Type B pancreatic cell (in vitro differentiated cells): ENCODE measurements at places on chromosomes 12 and 14.

DNA sequence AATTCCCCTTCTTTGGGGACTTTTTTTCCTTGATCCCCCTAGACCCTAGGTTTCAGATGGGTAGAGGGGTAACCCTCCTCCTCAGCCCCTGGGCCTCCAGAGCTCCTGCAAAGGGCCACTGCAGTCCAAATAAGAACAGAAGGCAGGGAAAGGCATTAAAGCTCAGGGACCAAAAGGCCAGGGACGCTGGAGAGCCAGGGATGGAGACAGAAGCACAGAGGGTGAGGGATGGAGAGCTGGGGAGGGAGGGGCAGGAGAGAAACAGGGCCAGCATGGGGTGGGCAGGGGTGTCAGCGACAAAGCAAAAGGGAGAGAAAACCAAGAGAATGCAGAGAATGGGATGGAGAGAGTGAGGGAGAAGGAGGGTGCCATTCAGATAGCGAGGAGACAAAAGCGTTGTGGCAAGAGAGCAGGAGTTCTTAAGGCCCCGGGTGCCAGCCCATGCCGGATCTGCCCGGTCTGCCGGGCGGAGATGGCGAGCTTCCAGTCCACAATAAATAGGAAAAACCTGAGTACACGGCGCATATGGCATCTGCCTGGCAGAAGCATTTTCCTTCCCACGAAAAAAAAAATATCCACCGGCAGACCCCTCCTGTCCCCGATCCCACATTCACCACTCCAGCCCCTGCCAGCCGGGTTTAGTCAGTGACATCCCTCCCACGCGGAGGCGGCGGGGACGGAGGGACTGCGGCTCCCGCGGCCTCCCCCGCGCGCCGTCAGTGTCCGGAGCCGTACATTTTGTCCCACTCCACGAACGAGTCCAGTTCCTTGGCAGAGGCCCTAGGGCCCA lies 28.6 kb downstream of the FIGNL2 start:
- no peak for DNase-seq

DNA sequence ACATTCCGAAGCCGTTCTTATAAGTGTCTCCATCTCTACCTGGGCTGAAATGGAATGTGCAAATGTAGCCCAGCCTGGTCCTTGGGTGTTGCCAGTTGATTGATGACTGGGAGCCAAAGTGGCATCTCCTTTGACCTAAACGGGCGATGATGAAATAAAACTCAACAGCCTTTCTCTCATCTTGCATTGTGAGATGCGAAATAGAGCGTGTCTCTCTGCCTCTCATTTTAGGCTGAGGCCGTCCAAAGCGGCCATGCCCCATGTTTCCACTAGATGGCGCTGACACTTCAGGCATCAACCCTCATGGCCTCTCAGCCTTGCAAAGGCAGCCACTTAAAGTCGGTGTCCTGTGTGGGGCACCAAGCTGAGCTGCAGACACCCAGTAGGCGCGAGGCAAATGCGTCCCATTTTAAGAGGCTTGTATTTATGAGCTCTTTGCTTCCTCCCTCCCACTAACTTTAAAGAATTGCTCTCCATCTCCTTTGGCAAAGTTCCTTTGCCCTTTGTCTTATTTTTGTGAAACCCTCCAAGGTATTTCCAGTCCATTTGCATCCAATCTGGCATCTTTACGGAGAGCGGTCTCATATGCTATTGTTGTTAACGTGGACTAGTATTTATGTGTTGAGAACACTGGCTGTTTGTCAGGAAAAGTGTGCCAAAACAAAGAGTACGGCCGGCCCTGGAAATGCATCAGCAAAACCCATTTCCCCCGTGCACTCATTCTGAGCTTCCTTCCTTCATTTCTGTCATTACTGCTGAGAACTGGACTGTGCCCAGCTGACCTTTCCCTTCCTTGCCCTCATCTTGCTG lies 25.0 kb downstream of the GPRC5A start:
- peak; percentile 87 for DNase-seq

DNA sequence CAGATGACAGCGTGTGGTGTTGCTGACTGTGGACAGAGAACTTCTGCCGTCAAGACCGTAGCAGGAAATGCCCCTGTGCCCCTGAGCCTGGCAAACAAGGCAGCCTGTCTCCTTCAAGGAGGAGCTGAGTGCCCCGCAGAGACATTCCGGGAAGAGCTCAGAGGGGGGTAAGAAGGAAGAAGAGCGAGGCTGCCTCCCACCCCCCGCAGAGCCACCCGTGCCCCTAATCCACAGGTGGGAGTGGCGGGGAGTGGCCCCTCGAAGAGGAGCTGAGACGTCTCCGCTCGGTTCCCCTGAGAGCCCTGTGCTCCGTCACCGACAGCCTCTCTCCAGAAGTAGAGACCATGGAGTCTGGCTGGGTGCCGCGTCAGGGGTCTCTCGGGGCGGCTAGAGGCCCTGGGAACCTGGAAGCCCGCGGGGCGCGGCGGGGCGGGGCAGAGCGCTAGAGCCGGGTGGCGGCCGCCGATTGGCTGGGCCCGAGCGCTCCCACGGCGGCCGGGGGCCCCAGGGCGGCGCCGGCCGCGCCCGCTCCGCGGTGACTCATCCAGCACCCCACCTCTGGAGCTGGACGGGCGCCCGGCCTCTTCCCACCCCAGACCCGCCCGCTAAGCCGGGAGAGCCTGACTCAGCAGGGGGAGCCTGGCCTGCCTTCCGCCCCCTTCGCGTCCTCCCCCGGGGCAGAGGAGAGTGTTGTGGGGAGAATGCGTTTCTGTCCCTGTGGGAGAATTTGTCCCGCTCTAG lies 25.2 kb upstream of the KRT78 start:
- no peak for DNase-seq

DNA sequence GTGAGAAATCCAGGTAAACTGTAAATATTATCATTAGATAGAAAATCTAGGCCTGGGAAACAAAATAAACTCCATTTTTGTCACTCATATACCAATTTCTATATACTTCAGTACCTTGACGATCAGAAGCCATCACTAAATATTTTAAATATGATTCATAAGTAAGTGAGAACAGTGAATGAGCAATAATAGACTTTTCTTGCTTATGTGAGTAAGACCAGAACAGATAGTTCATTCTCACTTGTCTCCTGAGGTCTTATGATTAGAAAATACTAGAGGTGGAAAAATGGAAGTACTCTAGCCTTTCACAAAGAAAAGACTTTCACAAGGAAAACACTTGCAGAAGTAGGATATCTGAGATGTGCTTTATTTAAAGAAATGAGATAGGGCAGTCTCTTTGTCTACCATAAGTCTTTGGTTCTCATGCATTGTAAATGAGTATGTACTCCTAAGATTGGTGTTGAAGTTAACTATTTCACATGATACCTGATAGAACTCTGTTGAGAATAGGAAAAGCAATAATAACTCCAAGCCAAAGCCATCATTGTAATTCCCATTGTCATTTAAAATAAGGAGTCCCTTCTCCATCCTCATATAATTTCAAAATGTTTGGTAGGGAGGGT lies 10.1 kb upstream of the SMCO3 start:
- no peak for DNase-seq

DNA sequence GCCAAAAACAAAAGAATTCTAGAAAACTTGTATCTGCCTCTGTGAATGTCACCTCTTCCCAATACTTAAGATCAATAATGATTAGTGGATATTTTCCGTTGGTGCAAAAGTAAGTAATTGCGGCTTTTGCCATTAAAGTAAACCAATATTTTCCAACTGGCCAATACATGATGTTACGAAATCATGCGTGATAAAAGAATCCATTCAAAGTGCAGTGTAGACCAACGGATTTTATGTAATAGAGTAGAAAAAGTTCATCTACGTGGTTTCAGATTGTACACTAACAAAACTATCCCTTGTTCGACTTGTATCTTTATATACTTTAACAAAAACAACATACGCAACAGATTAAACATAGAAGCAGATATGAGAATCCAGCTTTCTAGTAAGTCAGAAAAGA lies 626 bp upstream of the ZNF268 start:
- DNase-seq, result no peak

DNA sequence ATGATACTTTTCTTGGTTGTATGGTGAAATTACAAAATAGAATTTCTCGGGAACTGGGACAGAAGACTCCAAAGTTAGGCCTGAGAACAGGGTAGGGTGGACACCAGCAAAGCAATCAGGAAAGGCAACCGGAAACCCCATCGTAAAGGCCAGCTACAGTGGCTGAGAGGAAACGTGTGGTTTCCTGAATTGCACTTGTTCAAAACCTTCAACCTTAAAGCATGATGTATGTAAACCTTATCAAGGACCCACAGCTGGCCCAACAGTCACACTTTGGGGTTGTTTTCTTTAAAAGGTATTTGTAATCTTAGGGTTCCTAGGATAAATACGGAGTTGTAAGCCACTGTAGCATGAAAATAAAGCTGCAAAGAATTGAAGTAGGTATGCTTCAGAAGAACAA lies 2.2 kb upstream of the PTGDR start:
- no peak for DNase-seq

DNA sequence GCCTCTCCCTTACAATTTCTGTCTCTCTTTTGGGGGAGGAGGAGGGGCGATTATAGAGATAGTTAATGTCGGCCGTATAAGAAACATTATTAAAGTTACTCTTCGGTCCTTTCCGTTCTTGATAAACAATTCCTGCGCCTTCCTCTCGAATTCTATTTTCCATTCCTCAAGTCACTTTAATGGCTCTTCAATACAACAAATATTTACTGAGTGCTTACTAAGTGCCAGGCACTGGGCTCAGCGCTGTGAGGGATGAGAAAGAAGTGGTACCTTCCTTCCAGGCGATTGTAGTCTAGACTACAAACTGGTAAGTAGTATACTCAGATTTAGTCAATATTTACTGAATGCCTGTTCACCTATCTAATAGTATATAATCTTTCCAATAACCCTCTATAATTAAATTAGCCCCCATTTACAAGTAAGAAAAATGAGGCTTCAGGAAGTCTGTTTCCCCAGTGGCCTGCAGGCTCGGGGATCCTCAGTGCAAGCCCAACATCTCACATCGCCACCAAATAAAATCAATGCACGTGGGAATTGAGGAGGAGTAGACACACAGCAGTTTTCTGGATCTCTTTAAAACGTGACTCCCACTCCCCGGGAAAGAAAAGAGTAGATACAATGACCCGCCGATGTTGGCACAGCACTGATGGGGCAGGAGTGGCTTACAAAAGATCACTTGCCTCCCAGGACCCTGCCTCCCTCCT lies 589 bp upstream of the ZNF219 start:
- no peak for DNase-seq

- DNase-seq, result no peak
These were observed 10.8 kb downstream of the GAS2L3 start for GRCh38 chr12:100584256-100584655.

DNA sequence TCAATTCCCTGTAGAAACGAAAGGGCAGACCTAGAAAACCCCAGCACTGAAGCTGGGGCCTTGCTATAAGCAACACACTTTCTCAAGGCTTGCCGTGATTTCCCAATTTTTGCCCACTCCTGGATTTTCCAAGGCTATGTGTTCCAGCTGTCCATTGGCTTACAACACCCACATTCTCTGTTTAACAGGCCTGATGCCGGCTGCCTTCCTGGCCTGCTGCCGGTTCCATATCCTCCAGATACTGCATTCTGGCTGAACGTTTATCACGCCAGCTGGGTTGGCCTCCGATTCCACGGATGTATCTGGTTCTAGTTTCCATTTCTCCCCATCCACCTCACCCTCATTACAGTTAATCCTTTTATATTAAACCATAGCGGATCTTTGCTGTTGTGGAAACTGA lies 2.0 kb upstream of the PCNX1 start:
- no peak for DNase-seq

DNA sequence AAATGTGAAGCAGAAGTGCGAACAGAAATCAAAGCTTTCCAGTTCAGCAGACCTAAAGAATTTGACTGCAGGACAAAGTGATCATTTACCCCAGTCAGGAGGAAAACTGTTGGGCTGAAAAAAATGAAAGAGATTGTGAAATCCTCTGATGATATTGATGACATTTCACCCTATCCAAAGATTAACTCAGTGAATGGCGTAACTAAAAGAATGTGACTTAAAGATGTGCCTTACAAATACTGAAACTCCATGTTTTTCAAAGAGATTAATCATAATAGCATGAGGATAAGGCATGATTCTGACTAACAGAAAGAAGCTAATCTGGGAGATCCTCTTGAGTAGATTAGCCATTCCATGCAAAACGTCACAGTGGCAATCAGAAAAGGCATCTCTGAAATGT lies 225.6 kb downstream of the DUSP6 start:
- DNase-seq, result no peak

GRCh38 chr12:20194171-20194570 lies 174.2 kb upstream of the PDE3A start:
- no peak for DNase-seq

DNA sequence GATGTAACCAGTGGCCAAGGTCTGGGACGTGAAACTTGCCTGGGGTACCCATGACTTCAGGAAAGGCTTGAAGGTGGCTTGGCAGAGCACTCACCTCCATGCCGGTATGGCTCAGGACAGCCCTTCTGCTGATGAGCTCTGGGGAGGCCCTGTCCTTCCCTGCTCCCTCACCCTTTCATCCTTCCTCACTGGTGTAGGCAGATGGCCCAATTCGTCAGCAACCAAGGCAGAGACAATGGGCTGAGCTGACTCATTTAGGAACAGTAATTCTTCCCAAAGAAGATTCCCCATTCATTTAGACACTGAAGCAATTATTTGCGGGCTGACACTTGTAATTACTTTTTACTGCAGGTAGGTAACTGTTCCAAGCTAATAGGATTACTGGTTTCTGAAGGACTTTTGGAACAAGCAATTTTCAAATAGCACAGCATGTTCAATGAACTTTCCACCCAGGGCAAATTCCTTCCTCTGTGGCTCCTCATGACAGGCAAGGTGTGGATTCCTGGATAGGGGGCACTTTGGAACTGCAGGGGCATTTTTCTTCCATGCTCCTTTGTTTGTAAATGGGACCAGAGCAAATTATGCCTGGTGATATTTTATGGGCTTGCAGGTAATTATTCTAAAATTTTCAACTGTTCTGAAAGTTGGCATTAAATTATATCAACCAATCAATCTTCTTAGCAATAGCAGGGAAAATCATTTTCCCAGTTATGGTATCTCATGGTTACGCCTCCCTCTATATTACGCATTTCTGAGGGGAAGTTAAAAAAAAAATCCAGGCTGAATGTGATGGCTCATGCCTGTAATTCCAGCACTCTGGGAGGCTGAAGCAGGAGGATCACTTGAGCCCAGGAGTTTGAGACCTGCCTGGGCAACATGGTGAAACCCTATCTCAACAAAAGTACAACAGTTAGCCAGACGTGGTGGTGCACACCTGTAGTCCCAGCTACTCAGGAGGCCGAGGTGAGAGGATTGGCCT lies 24.1 kb upstream of the NRDE2 start:
- no peak for DNase-seq

DNA sequence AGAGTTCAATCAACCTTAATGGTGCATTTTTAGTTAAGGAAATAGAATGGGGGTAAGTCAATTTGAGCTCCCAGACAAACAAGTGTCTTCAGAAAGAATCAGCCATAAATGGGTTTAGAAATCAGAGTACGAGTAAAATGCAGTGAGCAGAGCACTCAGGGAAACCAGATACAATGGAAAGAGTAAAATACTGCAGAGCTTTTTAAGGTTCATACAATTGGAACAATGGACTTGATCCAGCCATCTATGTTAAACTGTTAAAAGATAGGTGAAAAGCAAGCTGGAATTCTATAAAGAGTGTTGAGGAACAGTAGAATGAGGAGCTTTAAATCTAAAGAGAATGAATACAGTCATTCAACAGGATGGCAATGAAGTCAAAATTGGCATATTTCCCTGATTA lies 23.8 kb upstream of the PCNX4 start:
- DNase-seq, result no peak
